Stimulated activated CD8-positive, alpha-beta memory T cell treated with anti-CD3 and anti-CD28 coated beads, Interleukin-15, amount 100 ng/mL, for 1 hour (primary cell): ENCODE measurements at places on chromosomes 7 and 10.

- no peak for DNase-seq
These were observed 20.3 kb upstream of the ETV1 start for GRCh38 chr7:14009453-14010418.

DNA sequence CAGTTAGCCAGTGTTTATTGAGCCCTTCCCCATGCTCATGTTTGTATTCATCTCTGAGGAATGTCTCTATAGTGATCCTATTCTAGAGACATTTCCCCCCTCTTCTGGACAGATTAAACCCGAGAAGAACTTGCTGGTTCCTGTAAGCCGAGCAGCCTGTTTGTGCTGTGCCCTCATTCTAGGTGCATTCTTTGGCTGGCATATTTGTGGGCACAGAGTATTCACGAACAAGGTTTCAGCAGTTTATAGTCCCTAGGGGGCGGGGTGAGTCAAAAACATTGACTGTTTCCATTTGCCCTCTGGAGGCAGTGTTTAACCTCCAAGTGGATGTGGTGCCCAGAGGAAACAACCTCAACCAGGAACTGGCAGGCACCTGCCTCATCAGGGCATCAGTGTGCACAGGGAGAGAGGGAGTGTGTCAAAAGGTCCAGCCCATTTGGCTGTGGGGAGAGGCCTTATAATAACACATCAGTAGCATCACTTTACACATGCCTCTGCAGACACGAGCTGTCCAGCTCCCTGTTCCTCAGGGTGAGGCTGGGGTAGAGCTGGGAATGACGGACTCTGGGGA is 273.3 kb upstream of the LRGUK start:
- no peak for DNase-seq

GRCh38 chr10:78511324-78512204 is 477.9 kb downstream of the RPS24 start:
- DNase-seq: no peak

GRCh38 chr7:27082171-27082570 is 13.6 kb downstream of the HOXA1 start:
- DNase-seq: no peak

DNA sequence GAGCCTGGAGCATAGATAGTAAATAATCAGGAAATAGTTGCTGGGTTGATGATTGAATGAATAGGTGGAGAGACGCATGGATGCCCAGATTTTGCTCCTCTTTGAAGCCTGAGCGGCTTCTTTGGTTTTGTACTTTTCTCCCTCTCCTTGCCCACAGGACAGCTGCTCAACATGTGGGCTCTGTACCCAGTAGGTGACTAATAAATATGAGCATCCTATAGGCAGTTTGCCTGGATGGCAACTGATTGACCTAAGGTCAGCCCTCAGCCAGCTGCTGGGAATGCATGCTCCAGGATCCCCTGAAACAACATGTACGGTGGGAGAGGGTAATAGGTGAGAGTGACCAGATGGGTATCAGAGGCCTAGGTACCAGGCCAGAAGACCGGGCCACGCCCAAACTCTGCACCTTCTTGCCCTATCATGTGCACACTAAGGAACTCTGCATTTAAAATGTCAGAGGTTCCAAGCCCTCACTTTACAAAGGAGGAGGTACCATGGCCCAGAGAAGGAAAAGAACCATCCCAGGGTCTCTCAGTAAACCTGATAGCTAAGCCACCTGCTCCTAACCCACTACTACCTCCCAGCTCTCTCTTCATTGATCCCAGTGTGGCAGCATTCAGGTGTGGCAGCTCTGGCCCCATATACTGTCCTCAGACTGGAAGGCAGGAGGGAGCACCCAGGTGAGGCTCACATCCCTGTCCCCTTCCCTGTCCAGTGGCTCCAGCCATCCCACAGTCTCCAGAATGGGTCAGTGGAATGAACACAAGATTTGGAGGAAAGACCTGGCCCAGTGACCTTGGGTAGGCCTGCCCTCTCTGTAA is 2.7 kb upstream of the ZCCHC24 start:
- no peak for DNase-seq
